ENCODE measurements at places on chromosomes 2 and 18. TPM values are rescaled to one million over a fixed set of nuclear protein-coding genes. Genes with fewer than 3 reads are reported as not detected.
A peak's percentile ranks its signal among the peaks of the same experiment; 100 is the strongest.

The SP140L gene
- 16.8 TPM for total RNA-seq

The AQP4 gene
- not detected for total RNA-seq

The STPG4 gene
- 0.64 TPM for total RNA-seq

The CXCR1 gene
- not detected for total RNA-seq

The ITGA4 gene
- total RNA-seq: 145 TPM

The MERTK gene
- total RNA-seq: under 0.01 TPM

The CLEC4F gene
- total RNA-seq: not detected

The TCF23 gene
- total RNA-seq: not detected

The NT5C1B gene
- total RNA-seq: not detected

DNA sequence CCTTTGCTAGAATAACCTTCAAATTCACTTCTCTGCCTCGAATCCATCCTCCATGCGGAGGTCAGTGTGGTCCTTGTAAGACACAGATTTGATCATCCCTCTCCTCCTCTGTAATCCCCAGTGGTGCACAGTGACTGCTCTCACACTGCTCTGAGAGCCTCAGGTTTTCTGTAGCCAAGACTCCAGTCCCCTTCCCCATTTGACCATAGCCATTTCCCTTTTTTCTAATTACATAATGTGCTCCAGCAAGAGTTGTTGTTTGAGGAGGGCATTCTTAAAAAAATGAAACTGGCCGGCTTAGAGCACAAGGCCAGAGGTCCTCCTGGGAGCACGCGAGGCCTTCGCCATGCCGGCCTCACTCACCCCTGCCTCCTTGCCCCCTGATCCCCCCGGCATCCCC, 34.7 kb upstream of the LPIN1 start:
- no peak for DNase-seq

GRCh38 chr2:53945538-53945937, 25.3 kb downstream of the PSME4 start:
- DNase-seq: peak; percentile 23

- peak; percentile 70 for DNase-seq
These were observed 54.9 kb downstream of the IL1RL2 start for GRCh38 chr2:102241616-102242305.

- no peak for DNase-seq
These were observed 86.7 kb upstream of the MSTN start for GRCh38 chr2:190149200-190149599.

GRCh38 chr18:35247412-35248249, 6.8 kb downstream of the ZNF397 start:
- DNase-seq: no peak

DNA sequence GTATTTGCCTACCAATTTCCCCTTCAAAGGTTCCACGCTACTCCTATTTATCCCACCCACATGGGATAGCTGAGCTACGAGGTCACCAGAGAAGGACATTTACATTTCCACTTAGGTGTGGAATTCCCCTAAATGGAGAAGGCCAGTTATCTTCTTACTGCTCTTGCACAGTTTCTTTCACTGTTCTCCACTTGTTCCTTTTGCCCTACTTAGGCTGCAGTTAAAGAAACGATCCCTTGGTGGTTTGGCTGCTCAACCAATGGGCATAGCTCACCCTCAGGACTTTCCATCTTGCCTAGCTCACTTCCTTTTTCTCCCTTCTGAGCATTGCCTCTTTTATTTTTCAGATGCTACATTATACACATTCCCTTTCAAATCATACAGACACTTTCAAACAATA, 11.2 kb upstream of the NABP1 start:
- DNase-seq: no peak

DNA sequence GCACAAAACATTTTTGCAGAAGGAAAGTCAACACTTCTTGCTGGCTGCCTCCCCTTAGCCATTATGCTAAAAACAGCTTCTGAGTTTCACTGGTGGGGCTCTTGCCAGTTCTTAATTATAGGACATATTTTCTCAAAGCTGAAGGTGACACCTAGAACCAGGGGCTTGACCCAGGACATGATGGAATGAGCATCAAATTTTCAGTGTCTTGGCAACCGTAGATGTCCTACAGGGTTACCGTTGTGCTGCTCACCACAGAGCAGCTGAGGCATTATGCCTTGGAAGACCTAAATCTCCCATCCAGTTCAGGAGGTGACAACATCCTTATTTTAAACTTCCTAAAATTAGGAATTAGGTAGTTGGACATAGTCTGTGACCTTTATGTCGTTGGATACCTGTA, 46.7 kb downstream of the TMEM185B start:
- DNase-seq: no peak

DNA sequence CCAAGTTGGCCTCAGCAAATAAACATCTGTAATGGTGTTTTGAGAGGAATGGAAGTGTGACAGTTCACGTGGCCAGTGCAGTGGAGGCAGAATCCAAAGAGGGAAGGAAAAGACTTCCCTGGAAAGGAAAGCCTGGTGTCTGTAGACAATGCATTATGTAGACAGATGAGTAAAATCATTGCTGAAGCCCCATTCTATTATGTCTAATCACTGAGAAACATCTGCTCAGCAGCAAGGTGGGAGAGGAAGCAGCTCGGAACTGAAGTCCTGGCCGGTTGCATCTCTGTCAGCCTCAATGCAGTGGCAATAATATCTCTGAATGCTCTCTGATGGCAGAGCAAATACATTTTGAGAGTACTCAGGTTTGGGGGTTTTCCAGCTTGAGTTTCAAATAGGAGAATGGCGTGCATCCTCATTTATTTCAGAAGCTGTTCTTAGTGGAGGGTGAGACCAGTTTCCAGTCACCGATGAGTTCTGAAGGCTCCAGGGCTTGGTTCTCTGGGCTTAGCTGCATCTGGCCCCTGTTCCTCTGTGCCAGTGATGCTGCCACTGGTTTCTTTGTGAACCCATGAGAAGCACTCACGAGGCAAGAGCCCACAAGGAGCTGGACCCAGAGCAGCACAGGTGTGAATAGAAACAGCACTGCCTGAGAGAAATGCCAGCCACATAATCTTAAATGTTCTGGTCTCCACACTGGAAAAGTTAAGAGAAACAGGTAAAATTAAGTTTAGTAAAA, 63.3 kb downstream of the RPIA start:
- no peak for DNase-seq

- DNase-seq: no peak
These were observed 67.3 kb upstream of the SPOPL start for GRCh38 chr2:138433995-138434951.

DNA sequence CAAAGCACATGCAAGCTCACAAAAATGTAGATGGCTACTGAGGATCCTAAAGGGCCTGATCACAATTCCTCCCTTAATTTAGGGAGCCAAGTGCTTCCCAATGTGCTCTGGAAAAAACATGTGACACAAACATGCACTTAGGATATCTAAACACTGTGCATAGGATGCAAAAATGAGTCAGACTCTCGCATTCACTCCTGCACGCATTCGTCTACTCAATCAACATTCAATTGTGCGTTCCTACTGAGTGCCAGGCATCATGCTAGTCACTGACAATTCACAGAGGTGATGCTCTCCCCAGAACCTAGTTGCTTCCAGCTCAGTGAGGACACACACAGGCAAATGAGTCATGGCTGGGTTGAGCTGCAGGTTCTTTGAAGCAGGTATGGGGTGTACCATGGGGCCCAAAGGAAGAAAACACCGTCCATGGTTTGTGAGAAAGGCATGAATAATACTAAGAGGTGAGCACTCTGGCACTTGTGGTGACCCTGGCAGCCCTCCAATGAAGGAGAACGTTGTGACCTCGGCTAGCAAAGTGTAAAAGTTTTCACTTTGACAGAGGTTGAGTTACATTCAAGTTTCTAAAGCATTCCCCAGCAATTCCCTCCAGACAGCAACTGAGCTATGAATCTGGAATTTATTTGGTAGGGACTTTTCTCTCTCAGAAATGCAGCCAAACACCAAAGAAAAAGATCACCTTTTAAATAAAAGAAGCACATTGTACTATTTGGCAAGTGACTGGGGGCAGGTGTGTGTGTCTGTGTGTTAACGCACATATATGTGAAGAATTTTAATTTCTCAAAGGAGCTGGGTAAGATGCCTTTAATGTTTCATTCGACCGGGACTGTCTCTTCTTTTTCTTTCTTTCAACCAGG, 173.3 kb downstream of the ALPK2 start:
- no peak for DNase-seq

GRCh38 chr2:224781400-224781799, 65.2 kb upstream of the CCDC195 start:
- peak; percentile 47 for DNase-seq

GRCh38 chr2:227534714-227535113, 62.8 kb downstream of the AGFG1 start:
- no peak for DNase-seq

DNA sequence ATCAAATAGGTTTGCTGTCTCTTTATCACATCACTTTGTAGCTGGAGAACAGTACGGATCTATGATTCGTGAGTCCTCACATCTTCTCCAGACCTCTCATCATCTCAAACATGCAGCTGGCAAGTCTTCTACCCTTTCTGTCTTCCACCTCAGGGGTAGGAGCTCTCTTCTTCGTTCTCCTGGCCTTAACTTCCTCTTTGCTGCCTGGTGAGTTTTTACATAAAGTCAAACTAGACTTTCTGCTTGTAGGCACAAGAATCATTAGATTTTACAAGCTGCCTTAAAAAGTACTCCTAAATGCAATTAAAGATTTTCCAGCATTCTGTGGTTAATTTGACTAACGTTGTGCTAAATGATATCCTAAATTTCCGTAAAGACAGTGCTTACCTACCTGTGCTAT, 43.7 kb upstream of the TANK start:
- no peak for DNase-seq

- peak; percentile 83 for DNase-seq
These were observed 41.2 kb downstream of the MCFD2 start for GRCh38 chr2:46874236-46874929.

- no peak for DNase-seq
These were observed 145.9 kb upstream of the LHCGR start for GRCh38 chr2:48901416-48901815.

- peak; percentile 54 for DNase-seq
These were observed at the start of gene SPR for GRCh38 chr2:72887032-72887739. SPR (plus strand) TSS chr2:72887408; CDS start chr2:72887433, 25 bp downstream.

DNA sequence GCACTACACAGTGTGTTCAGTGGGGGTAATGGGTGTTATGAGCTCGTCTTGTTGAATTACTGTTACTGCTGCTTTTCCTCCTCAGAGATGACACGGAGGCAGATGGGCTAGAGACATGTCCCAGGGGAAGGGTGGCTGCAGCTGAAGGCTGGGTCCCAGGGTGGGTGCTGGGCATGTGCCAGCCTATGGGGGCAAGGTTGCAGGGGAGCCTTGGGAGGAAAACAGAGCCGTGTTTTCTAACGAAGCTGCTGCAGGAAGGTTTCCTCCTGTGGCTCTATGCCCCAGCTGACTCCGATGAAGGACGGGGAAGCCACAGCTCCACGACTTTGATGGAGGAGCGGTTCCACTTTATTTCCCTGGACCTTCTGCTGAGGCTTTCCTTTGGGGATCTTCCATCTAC, 42.4 kb downstream of the ASB18 start:
- DNase-seq: no peak

DNA sequence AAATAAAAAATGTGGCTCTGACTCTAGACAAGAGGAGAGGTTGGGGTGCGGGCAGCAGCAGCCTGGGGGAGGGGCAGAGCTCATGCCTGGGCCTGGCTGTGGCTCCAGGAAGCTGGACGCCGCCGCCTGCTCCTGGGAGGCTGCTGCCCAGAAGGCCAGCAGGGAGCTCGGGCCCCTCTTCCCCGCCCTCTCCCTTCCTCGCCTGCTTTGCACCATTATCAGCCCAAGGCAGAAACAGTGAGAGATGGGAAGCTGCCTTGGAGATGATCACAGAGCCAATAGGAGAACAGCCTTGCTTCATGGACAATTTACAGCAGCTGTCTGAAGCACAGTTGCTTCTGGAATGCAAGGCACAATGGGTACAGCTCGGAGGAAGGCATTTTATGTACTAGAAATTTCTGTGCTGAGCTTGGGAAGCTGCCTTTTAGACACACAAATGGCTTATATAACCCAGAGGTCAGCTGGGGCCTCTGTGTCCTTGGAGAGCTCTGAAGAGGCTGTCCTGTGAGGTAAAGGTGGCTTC, 55.3 kb upstream of the AFF3 start:
- DNase-seq: peak; percentile 66
